ENCODE measurements at places on chromosomes 5 and 9.

DNA sequence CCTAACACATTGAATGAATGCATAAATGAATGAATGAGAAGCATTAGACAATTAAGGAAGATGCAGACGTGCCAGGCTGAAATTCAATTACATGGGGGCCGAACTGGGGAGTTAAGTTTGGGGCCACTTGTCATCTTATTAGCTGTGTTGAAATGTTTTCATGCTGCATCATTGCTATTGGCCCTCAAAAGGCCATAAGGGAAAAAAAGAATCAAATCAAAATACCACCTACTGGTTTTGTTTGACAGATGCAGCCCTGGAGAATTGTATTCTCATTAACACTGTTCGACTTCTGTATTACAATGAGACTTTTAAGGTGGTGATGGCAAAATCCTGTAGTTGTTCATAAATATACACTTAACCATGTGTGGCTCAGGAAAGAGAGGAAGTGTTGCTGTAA lies 38.4 kb downstream of the UBE2QL1 start:
- no peak for DNase-seq

GRCh38 chr5:149503006-149503405 lies 48.2 kb downstream of the CSNK1A1 start:
- DNase-seq = no peak

DNA sequence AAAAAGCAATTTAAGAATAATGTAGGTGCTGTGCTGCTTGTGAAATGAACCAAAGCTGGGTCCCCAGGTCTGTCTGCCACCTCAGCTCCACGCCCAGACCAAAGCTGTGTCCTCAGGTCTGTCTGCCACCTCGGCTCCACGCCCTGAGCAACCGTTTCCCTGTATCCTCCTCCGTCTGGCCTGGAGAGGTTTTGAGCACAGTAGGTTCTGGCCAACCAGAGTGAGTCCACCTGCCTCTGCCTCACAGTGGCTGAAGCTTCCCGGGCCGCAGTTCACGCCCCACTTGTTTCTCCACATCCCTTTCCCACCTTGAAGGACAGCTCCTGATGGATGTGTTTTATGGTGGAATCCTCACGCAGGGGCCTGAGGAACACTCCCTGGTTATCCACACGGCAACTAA lies 120.5 kb downstream of the ADAMTS2 start:
- no peak for DNase-seq

DNA sequence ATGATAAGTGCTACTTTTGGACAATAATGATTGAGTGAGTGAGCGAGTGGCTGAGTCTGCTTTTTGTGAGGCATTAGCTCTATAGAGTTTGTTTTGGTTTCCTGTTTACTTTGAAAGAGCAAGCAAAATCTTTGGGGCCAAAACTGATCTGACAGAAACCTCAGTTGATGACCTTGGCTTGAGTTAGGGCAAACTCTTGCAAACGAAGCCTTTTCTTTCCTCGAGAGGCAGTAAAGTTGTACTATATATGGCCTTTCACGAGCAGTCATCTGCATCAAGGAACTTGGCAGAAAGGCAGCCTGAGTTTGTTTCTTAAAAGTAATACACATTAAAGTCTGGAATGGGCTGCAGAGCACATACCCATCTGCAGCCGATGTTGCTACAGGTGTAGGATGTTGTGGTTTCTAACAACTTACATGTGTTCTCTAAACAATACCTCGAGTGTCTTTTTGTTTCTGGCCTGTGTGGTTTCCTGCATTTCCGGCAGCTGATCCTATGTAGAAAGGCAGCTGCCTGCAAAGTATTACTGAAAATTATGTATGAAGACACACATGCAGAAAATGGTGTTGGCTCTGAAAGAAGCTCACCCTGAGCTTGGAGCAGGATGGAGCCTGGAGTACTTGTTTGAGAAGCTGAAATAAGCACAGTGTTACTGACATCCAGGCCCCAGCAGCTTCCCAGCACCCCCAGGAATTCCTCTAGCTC lies 60.8 kb downstream of the FOXD1 start:
- DNase-seq = peak; percentile 37

DNA sequence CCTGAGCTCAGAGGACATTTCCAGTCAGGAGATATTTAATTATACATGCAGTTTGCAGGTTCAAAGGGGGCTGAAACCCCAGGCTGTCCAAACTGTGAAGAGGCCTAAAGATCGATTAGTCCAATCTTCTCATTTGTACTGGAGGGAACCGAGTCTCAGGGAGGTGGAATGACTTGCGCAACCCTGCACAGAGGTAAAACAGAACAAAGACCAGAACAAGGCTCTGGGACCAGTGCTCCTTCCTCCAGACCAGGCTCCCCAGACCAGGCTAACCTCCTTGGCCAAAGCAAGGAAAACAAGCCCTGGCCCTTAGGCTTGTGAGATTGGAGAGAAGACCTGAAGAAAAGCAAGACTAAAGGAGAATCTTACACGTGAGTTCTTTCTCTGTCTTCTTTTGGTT lies 120.8 kb downstream of the ENC1 start:
- DNase-seq = no peak

- DNase-seq = peak; percentile 17
Measured at GRCh38 chr9:35932735-35933134, 23.4 kb downstream of the SPAAR start.

- DNase-seq = no peak
Measured at GRCh38 chr9:82419696-82420486, 431.3 kb downstream of the SPATA31D1 start.

Measured in activated CD4-positive, alpha-beta T cell treated with anti-CD3 and anti-CD28 coated beads, Interleukin-2, Interleukin-4, amounts not matched to agents 100 ng/mL and 50 ng/mL, durations not matched to agents 16 hours and 8 hours (primary cell).